ENCODE measurements at places on chromosomes 6 and 20.

GRCh38 chr6:75746221-75746620 lies 2.8 kb upstream of the MYO6 start:
- no peak for DNase-seq

GRCh38 chr6:66226109-66226508 lies 519.1 kb upstream of the EYS start:
- no peak for DNase-seq

DNA sequence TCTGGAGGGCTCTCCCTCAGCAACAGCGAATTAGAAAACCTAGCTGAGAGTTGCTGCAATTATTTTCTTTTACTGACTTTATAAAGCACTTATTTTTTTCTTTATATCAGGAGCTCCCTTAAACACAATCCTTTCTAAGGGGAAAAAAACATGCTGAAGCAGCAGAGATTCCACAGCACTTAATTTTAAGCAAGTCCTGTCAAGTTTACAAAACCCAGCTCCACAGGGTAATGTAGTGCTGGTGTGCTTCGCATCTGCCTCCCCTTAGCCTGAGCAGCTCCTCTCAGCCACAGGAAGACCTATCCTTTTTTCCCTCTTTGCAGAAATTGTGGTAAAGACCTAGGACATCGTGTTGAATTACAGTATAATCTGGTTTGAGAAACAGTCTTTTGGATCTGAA lies 208.1 kb upstream of the SYNDIG1 start:
- DNase-seq: no peak

DNA sequence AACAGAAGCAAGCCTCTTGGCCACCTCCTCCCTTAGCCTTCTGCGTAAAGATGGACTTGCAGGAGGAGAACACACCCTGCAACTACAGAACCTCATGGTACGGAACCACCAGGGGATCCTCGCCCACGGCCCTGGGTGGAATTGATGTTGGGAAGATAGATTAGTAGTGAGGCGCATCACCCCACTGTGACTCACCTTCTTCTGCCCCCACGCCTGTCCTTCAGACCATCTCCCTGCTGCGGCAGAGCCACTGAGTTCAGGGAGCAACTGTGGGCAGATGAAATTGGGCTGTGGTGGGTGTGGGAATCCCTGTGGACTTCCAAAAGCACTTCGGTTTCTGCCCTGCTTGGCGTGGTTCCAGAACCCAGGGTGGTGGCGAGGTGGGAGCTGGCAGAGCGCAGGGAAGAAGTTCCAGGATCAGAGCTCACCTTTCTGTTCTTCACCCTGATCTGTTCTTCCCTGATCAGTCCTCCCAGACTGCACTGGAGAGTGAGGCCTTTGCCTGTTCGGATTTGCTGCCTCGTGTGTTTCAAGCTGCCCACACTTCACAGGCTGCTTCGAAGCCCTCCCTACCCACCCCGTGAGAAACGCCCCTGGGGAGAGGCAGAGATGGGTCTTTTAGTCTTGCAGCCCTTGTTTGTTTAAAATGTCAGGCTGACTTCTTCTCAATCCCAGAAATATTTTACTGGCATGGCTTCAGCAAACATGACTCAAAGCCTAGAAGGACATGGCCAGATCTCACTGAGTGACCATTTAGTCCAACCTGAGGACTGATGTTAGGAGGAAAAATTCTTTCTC lies 92.8 kb upstream of the MLN start:
- no peak for DNase-seq

DNA sequence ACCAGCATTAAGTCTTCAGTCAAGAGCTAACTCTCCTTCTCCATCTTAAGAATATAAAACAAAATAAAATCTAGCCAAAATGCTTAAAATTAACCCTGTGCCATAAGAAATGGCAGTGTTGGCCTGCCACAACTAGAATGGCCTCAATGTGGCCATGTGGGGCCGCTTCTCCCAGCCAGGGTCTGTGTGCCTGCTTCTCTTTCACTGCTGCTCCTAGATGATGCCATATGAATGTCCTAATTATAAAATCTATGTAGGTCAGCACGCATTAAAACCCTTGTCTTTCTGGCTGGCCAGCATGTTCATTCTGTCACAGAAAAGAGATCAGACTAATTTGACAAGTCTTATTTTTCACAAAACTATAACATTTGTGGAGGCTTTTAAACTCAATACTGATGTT lies 102.6 kb downstream of the C6orf118 start:
- no peak for DNase-seq

DNA sequence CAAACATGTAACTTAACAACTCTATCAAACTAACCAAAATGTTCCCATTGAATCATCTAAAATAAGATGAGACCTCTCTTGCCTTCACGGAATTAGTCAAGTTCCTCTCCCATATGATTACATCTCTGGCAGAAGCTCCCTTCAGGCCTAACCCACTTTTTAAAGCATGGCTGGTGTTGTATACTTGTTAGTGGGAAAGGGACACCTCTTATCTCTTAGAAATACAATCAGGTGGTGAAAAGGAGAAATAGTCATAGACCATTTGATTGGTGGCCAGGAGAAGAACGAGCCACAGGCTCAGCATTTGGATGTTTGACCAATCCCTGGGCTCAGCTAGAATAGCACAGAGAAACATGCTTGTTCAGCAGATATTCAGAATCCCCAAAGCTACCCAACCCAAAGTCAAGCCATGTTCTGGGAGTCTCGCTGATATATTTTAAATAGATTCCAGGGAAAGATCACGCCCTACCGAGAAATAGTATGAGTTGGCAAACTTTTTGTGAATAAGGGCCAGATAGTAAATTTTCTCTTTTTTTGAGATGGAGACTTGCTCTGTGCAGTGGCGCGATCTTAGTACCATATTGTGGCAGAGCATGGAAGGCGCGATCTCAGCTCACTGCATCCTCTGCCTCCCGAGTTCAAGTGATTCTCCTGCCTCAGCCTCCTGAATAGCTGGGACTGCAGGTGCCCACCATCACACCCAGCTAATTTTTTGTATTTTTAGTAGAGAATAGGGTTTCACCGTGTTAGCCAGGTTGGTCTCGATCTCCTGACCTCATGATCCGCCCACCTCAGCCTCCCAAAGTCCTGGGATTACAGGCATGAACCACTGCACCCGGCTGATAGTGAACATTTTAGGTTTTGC lies 126.3 kb upstream of the MYLIP start:
- no peak for DNase-seq

- DNase-seq: no peak
Observed at GRCh38 chr20:49919461-49919860, 4.1 kb upstream of the SPATA2 start.

DNA sequence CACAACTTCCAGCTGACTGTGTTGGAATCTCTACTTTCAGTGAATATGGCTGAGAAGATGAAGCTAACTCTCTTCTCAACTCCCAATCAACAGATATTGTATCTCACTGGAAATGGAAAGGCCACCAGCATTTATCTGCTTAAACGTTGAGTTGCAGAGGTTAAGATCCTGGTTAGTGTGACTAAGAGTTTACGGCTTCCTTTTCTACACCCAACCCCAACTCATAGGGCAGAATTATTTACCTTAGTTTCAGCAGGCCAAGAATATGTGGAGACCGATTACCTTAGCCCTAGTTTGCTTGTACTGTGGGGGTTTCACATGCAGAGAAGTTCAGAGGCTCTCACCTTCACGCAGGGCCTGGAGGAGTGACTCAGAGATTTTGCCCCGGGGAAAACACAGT lies 1026.6 kb downstream of the EYS start:
- no peak for DNase-seq

- DNase-seq: no peak
Observed at GRCh38 chr20:53226826-53227225, 254.7 kb downstream of the TSHZ2 start.

All from right hindlimb (tissue), 1 donor.